ENCODE measurements at places on chromosomes 1 and 21.

DNA sequence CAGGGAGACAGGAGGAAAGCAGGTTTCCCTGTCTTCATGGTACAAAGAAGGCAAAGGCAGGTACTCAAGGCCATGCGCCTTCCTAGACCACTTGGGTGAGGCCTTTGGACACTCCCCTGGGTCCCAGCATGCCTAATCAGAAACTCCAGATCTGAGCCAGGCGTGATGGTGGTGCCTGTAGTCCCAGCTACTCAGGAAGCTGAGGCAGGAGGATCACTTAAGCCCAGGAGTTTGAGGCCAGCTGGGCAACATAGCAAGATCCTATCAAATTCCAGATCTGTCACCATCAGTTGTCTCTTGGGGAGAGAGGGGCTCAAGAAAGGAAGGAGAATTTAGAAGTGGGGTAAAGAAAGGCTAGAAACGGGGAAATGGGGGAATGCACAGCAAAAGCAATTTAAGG lies 96.3 kb upstream of the SLC25A33 start:
- DNase-seq = no peak

GRCh38 chr1:24149866-24150233 lies 6.9 kb upstream of the IL22RA1 start:
- DNase-seq = no peak

- peak; percentile 64 for DNase-seq
These were observed 10.7 kb upstream of the GRHL3 start for GRCh38 chr1:24308365-24309015.

DNA sequence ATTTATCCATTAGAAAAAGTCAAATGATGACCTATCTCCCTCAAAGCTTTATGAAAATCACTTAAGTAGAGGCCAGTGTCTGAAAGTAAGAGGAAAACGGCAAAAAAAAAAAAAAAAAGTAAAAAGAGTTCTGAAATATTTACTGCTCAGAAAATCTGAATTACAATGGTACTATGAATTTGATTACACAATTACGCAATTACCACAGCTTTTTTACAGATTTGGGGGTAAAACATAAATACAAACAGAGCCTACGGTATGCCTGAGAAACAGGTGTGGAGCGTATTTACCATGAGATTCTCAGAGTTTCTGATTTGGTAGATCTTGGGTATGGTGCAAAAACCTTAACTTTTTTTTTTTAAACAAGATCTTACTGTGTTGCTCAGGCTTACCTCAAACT lies 15.9 kb upstream of the FBXO28 start:
- no peak for DNase-seq

- peak; percentile 86 for DNase-seq
These were observed 16.8 kb upstream of the CNTN2 start for GRCh38 chr1:205026181-205026580.

DNA sequence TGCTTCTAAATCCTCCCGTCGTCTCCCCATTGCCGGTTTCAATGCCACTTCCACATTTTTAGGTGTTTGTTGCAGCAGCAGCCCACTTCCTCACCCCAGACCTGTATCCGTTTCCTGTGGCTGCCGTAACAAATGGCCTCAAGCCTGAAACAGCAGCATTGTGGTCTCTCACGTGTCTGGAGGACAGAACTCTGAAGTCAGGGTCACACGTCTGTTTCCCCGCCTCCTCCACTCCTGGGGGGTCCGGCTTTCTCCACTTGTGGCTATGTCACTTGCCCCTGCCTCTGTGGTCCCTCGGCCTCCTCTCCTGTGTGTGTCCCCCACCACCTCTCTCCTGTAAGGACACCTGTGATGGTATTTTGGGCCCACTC lies 21.8 kb downstream of the TRPM2 start:
- DNase-seq = no peak

Data from neural progenitor cell (in vitro differentiated cells).